ENCODE measurements at places on chromosomes 4 and X.

GRCh38 chr4:1086011-1086410, 27.4 kb downstream of the RNF212 start:
- no peak for DNase-seq

- DNase-seq, result no peak
Observed at GRCh38 chrX:112967903-112968302, 127.3 kb upstream of the AMOT start.

DNA sequence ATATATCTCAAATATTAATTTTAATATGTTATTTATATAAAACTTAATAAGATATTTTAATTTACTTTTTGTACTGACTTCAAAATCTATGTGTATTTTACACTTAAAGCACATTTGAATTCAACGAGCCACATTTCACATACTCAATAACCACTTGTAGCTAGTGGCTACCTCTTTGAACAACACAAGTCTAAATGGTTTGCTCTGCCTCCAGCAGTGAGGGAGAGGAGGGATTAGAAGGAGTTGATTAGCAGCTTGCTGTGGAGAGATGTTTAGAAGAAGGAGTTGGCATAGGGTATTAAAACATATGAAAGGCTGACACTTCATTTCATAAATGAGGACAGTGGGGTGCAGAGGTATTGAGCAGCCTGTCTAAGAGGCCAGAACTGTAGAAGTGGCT, 124.0 kb downstream of the ARHGAP24 start:
- no peak for DNase-seq

GRCh38 chr4:23680671-23681518, 209.0 kb downstream of the PPARGC1A start:
- DNase-seq, result peak; percentile 23

- no peak for DNase-seq
Observed at GRCh38 chrX:154374313-154375155, at the start of gene FLNA. Gene FLNA (minus strand): TSS chrX:154374634. CDS start chrX:154371245, 3,389 bp downstream.

DNA sequence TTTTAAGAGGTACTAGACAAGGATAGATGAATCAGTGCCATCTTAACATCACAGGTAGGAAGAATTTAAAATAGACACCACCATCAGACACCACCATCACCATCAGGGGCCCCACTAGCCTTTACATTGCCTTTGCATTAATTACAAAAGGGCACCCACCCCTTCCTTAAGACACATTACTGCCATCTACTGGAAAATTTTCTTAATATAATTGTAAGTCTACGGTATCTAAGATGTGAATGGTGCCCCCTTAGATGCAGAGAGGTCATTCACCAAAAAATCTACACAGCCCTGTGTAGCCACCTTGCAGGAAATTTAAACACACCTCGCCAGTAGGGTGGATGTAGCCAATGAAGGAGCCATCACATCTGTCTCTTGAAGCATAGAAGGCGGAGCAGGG, 184.1 kb downstream of the MID1IP1 start:
- peak; percentile 17 for DNase-seq

DNA sequence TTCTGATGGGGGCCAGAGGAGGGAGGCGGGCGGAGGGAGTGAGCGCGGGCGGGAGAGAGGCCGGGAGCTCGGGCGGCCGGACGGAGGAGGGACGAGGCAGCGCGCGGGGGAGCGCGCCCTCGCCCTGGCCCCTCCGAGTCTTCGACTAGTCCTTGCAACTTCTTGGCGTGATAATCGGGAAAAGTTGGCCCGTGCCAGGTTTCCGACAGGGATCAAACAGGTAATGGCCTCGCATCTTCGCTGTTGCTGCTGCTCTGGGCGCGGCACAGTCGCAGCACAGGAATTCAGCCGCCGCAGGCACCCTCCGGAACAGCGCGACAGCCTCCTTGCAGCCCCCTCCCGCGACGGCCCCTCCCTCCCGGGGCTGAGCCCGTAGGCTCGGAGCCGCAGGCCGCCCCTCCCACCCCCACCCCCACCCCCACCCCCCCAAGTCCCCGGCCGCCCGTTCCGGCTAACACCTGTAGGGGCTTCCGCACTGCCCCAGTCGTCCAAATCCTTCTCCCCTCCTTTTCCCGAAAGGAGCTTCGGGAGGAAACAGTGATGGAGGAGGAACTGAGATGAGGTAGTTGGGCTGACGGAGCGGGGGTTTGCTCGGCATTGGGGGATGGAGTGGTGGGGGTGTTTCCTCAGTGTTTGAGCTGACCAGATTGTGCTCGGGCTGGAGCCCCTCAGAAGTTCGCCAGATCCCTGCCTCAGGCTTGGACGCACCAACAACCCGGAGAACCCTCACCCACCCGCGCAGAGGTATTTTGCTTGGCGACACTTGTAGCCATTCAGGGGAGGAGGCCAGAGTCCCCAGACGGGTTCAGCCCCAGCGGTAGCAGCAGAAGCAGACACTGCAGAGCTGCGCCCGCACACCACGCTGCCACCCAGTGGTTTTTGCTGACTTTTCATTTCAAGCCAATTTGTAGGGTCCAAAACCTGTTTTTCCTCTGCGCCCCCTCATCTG, at the start of gene FGF13:
Gene FGF13, minus strand, starts transcription at position 319 of the 949 bp plus-strand sequence. CDS start 714 bp downstream, outside the sequence.
- no peak for DNase-seq

DNA sequence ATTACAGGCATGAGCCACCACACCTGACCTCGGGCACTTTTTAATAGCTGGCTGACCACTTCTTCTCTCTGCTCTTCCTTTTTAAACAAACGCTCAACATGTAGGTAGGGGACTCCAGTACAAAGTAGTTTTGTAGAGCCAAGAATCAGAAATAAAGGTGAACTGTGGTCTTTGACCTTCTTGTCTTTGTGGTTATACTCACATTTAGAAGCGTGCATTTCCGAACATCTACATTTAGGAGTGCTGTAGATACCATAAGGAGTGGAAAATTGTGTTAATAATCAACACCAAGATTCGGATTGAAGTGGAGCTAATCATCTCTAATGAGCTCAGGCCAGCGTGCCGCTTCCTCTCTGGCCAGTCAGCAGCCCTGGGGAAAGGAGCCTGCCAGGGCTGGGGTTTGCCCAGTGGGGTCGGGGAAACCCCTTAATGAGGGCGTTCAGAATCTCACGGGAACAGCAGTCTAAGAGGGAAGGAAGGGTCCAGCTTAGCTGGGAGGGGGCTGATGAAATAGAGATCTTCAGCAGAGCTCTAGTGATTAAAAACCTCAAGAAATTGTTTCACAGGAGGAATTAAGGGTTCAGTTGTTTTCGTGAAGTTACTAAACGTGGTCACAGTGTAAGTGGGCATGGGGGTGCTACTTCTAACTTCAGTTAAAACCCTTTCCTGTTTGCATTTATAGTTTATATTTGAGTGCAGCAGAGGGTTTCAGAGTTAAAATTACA, 81.2 kb downstream of the GAB1 start:
- DNase-seq, result no peak

GRCh38 chr4:126753592-126753991, 879.2 kb upstream of the INTU start:
- no peak for DNase-seq

- DNase-seq, result no peak
Observed at GRCh38 chrX:71100581-71101505, 5.2 kb downstream of the FOXO4 start.

DNA sequence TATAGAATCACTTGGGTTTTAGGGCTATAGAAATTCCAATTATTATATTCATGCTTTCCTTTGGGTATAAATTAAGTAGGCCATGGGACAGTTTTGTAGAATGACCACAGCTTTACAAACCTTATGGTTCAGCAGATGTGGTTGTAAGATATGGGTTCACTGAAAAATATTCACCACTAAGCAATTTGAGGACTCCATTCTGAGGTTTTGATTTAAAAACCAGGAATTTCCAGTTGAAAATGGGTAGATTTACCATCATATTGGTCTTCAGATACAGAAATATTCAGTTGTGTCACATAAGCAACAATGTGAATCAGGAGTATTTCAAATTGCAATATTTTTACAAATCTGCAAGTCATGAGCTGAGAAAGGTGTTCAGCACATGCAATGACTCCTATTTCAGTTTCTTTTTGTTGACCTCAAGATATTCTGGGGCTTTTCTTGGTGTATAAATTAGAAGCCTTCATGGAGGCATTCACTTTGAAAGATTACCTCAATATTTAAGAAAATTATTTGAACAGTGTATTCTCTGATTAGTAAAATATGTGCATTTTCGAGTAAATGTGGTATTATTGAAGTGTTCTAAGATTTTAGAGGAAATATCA, 218.4 kb upstream of the HCCS start:
- DNase-seq, result no peak

GRCh38 chr4:15945516-15945915, 7.0 kb upstream of the FGFBP1 start:
- DNase-seq, result no peak

GRCh38 chrX:22589845-22590244, 317.1 kb downstream of the CBLL2 start:
- no peak for DNase-seq

- peak; percentile 10 for DNase-seq
Observed at GRCh38 chr4:161828061-161828460, 335.7 kb downstream of the FSTL5 start.

DNA sequence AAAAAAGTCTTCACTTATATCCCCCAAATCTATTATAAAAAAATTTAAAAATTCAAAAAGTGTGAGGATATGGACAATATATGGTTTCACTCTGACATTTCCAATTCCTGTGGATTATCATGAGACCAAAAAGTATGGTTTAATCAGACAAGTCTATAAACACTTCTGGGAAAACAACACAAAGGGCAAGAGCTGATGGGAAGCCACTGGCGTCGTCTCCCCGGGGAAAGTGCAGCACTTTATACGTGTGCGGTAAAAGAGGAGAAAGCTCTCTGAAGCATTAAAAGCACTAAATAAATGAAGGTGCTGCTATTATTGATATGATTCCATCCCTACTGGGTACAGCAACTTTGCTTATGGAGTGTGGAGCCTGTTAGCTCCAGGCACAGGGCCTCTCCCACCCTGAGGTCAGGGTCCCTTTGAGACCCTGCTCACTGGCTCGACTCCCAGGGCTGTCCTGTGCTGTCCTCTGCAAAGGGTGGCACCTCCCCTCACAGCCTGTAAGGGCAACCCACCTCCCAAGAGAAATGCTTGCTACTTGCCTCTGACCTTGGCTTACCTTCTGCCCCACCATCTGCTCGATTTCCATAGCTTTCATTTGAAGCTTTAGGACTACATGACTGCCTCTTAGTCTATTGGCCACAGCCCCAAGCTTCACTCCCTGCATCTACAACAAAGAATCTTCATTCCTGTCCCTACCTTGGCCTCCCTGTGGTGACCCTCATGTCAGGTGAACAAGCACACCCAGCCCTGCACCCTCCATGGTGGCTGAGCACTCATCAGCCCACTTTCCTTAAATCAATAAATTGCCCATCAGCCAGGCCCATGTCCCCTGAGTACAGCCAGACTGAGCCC, 248.6 kb downstream of the HNRNPD start:
- no peak for DNase-seq

DNA sequence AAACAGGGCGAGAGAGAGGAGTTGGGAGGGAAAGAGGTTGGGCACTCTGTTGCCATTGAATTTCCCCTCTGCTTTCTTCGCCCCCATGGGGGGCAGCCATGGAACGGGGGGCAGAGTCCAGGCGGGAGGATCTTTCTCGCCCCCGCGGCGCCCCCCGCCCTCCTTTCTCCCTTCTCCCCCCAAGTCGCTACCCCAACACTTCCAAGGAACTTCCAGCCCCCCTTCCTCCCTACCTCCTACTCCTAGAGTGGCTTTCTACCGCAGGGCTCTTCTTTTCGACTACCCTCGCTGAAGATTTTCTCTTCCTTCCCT, 594 bp upstream of the STAG2 start:
- no peak for DNase-seq

- DNase-seq, result no peak
Observed at GRCh38 chr4:28675582-28675981, 1814.9 kb downstream of the STIM2 start.

DNA sequence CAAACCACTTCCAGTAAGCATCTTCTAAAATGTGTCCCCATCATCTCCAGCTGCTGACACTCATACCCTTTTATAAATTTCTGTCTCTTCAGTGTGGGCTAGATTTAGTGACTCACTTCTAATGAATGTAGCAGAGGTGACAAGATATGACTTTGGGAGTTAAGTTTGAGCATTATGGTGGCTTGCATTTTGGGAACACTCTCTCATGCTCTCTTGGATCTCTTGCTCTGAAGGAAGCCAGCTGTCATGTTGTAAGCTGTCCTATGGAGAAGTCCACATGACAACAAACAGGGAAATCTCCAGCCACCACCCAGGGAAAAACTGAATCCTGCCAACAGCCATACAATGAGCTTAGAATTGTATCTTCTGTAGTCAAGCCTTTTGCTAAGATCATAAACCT, 691.3 kb upstream of the PCDH7 start:
- DNase-seq, result no peak

DNA sequence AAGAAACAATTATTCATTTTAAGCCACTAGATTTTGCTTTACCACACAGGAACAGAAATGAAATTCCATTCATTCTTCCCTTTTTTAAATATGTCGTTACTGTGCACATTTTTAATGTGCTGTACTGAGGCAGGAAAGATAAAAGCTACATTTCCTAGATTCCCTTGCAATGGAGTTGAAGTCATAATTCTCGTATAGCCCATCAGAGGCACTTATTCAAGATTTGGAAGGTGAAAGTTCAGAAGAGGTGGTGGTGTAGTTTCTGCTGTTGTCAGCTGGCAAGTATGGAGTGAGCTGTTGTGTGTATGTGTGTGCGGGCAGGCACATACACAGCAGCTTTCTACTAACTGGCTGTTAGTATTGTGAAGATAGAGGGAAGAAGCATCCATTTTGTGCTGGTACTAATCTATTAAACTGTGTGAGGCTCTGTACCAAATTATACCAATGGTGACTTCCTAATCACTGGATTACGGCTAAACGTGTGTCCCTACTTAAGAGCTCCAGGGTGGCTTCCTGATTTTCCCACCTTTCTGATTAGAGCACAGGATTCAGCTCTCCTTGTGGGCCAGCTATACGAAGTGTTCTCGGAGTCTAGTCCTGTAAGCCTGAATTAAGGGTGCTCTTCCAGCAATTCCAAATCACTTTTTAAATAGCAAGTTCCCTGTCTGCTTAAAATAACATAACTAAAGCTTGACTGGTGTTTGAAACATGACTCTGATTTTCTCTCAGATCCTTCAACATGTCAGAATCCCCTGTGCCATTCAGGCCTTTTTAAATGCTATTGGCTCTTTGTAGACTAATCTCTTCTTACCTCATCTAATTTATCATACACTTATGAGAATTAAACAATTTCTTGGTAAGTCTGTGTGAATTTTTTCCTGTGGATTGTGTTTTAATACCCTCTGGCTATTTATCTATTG, 43.8 kb downstream of the PDS5A start:
- DNase-seq, result no peak

GRCh38 chrX:27445438-27445837, 17.7 kb downstream of the PPP4R3C start:
- DNase-seq, result no peak

- no peak for DNase-seq
Observed at GRCh38 chr4:14383652-14384051, 618.6 kb upstream of the CPEB2 start.

DNA sequence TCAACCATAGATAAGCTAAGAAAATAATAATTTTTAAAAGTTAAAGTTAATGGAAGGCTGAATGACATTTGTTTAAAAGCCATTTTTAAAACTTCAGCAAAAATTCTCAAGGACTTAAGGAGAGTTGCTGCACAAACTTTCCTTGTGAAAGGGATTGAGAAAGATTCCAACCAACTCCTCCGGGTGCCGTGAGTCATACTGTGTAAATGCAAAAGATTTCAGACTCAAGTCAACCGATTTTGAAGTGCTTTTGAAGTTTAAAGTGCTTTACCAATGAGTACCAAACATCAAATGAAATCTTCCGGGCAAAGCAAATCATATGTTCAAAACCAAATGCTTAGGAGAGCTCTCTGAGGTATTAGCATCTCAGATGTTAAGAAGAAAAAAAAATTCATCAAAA, 31.4 kb downstream of the VCX2 start:
- no peak for DNase-seq

GRCh38 chr4:37430718-37431416, 186.3 kb downstream of the NWD2 start:
- DNase-seq, result no peak

Measured in ACHN (cell line).